Temporal lobe (tissue), 4 donors: ENCODE measurements at places on chromosomes 11 and 22. TPM values are rescaled to one million over a fixed set of nuclear protein-coding genes. Genes with fewer than 3 reads are reported as not detected.

The PPFIA1 gene
- total RNA-seq = 23.1 TPM

The SCGB1A1 gene
- total RNA-seq = not detected

The PAMR1 gene
- 2.0 TPM for total RNA-seq

The FOLR2 gene
- 3.9 TPM for total RNA-seq

The DDIAS gene
- 2.5 TPM for total RNA-seq

The CDPF1 gene
- total RNA-seq = 12.3 TPM

The MAJIN gene
- total RNA-seq = not detected

The CLMP gene
- 65.9 TPM for total RNA-seq

The RFPL1 gene
- not detected for total RNA-seq

The PATE4 gene
- not detected for total RNA-seq

The LRRC10B gene
- 2.5 TPM for total RNA-seq

The CPSF7 gene
- 23.4 TPM for total RNA-seq

The INPP5J gene
- total RNA-seq = 2.5 TPM

The GPHA2 gene
- total RNA-seq = not detected

The ENDOD1 gene
- 17.9 TPM for total RNA-seq

The CRYBA4 gene
- not detected for total RNA-seq

The NLRP14 gene
- 0.49 TPM for total RNA-seq

The C11orf86 gene
- total RNA-seq = not detected

The EIF4ENIF1 gene
- 17.2 TPM for total RNA-seq

The DTX4 gene
- 41.1 TPM for total RNA-seq

The C22orf23 gene
- 0.25 TPM for total RNA-seq

The LYVE1 gene
- 4.9 TPM for total RNA-seq

The OR4D5 gene
- total RNA-seq = not detected

The NCR3LG1 gene
- total RNA-seq = 11.8 TPM

The C11orf97 gene
- 0.49 TPM for total RNA-seq
